ENCODE measurements at places on chromosomes 11 and 22.
A peak's percentile ranks its signal among the peaks of the same experiment; 100 is the strongest.

GRCh38 chr11:114893329-114893728 is 215.0 kb downstream of the NXPE2 start:
- no peak for DNase-seq

DNA sequence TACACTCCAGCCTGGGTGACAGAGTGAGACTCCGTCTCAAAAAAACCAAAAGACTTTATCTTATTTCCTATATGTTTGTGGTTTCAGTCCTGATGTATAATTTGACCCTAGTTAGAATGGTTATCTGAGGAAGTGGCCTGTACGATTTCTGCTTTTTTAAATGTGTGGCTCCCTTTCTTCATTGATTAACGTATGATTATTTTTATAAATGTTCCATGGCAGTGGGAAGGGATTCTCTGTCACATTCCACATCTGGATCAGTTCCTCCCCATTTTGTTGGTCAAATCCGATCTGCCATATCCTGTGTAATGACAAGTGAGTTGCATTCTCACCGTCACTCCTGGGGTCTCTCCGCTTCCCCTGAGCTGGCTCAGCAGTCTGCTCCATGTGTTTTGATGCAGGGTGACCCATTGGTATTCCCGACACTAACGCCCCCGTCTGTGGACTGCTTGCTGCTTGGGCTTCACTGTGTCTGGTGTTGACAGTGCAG is 20.3 kb downstream of the NEAT1 start:
- DNase-seq = peak; percentile 58

- DNase-seq = peak; percentile 56
Measured at GRCh38 chr11:46392421-46393230, 1.1 kb upstream of the CHRM4 start.

- DNase-seq = no peak
Measured at GRCh38 chr11:113113801-113114704, 152.8 kb downstream of the NCAM1 start.

DNA sequence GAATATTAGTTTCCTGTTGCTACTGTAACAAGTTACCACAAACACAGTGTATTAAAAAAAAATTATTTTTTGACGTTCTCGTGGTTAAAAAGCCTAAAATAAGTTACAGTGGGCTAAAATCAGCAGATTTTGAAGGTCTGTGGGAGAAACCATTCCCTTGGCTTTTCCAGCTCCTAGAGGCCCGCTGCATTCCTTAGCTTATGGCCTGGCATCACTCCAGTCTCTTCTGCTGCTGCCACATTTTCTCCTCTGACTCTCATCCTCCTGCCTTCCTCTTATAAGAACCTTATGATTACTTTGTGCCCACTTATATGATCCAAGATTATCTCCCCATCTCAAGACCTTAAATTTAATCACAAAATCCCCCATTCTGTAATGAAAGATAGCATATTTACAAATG is 392.7 kb downstream of the GUCY1A2 start:
- no peak for DNase-seq

- DNase-seq = no peak
Measured at GRCh38 chr11:31798554-31799434, 12.3 kb downstream of the PAX6 start.

DNA sequence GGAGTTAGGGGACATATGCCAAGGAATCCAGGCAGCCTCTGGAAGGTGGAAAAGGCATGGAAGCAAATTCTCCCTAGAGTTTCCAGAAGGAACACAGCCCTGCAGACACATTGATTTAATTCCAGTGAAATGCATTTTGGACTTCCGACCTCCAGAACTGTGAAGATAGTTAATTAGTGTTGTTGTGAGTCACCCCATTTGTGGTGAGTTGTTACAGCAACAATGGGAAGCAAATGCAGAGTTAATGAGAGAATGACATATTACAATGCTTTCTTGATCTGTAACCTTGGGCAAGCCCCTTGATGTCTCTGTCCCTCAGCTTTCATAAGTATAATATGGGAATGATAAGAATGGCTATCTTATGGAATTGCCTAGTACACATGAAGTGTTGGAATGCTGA is 178.7 kb downstream of the KIRREL3 start:
- DNase-seq = no peak

DNA sequence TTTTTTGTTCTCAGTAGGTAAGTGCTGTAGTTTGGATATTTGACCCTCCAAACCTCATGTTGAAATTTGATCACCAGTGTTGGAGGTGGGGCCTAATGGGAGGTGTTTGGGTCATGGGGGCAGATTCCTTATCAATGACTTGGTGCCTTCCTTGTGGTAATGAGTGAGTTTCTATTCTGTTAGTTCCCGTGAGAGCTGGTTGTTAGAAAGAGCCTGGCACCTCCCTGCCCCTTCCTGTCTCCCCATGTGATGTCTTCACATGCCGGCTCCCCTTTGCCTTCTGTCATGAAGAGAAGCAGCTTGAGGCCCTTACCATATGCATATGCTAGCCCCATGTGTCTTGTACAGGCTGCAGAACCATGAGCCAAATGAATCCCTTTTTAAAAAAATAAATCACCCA is 138.3 kb downstream of the TMEM135 start:
- DNase-seq = no peak

GRCh38 chr22:23564276-23564675 is 15.8 kb downstream of the IGLL1 start:
- no peak for DNase-seq

DNA sequence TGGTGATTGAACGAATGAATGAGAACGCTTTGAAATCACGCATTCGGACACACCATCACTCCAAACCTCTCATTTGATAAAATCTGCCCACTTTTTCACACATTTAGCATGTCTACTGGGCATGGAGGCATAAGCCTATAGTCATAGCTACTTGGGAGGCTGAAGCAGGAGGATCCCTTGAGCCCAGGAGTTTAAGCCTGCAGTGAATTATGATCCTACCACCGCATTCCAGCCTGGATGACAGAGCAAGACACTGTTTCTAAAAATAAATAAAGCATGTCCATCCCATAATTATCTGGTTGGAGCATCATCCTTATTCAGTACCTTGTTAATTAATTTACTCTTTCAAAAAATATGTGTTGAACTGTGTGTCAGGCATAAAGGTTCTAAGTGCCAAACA is 3.3 kb upstream of the PICALM start:
- DNase-seq = no peak

DNA sequence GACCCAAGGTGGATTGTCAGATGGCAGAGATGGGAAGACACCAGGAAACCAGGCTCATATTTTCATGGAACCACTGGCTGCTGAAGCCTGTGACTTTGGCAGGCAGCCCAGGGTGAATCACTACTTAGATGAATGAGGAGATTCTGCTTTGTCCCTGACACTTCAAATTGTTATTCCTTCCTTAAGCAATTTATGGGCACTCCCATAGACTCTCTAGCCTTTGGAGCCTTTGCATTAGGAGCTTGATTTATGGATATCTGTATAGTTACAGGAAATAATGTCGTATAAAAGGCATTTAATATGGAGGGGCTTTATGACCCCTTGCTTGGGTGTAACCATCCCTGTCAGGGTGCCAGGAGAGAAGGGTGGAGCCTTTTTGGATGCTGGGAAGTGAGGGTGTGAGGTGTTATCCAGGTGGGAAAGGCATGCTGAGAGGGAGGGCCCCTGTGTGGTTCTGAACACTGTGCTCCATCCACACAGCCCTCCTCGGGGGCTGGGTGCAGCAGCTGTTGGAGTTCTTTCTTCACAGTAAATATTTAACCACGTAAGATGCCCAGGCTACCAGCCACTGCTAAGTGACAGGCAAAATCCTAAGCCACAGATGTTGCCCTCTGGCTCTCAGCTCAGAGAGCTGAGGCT is 35.3 kb downstream of the IL18 start:
- no peak for DNase-seq

- DNase-seq = no peak
Measured at GRCh38 chr11:100703801-100704575, 16.9 kb downstream of the ARHGAP42 start.

GRCh38 chr11:119551420-119552105 is 128.6 kb upstream of the THY1 start:
- no peak for DNase-seq

DNA sequence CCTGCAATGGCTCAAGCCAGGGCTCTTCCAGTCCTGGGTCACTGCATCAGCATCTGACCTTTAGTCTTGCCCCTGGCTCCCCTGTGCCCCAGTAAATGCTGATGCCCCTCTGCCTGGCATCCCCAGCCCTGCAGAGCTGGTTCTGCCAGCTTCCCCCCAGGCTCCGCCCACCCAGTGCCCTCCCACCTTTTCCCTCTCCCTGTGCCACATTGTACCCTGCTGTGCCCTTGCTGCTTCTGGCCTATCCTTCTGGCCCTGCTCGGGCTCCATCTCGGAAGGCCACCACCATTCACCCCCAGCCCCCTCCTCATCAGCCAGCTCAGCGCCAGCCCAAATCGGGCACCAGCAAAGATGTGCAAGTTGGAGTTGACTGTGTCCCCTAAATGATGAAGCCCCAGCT is 7.4 kb downstream of the CAPN5 start:
- DNase-seq = no peak

DNA sequence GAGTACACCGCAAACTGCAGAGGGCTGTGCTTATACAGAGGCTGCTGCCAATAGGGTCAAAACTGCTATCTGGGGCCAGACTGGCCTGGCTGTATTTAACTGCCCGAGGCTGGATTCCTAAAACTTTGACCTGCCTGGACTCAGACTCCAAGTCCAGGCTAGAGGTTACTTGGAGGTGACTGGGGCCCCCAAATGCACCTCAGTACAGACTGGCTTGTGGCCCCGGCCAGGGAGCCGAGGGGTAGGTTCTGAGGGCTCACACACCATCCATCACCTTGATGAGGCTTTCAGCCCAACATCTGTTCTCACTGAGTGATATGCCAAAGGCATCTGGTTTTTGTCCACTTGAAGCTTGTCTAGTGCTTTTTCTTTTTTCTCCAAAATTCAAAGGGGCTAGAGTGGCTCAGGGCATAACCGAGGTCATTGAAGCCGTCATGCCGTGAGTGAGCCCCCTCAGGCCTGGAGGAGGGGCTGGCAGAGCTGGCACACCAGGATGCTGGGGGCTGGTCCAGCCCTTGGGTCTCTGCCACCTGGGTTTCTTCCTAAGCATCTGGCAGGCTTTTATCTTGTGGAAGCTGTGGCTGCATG is 52.4 kb upstream of the TTLL12 start:
- DNase-seq = no peak

DNA sequence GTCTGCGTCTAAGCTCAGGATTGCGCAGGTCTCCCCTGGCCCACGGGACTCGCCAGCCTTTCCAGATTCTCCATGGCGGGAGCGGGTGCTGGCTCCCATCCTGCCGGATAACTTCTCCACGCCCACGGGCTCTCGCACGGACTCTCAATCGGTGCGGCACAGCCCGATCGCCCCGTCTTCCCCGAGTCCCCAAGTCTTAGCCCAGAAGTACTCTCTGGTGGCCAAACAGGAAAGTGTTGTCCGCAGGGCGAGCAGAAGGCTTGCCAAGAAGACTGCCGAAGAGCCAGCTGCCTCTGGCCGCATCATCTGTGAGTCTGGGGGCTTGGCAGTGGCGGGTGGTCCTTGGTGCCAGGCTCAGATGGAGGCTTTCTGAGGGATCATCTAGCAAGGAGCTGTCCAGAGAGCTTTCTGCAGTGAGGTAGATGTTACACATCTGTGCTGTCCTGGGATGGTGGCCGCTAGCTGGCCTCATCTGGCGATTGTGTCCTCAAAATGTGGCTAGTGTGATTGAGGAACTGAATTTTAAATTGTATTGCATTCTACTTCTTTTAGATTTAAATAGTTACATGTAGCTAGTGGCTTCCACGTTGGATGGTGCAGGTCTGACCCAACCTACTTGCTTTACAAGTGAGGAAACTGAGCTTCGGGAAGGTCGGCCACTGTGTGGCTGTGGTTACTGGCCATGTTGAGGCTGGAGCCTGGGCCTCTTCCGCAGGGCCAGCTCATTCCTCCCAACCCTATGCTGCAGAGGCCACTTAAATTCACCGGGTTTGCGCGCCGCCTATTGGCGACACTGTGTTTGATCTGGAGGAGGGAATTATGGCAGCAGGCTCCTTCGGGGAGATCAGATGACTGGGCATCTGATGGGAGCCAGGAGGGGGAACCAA is 6.7 kb downstream of the INCENP start:
- no peak for DNase-seq

DNA sequence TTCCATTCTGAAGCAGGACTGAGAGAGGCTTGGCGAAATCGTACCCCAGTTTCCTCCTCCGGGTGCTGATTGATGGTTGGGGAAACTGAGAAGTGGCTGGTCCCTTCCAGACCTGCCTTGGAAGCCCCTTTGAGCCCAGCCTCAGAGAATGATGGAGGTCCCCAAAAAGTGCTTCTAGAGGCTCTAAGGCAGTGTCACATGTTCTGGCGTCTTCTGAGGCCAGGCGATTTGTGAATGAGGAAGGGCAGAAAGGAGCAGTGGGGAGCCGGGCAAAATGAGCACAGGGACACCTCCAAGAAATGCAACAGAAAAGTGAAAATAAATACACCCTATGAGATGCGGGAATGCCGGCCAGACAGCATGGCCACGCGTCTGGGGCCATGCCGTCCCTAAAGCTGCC is 1.0 kb upstream of the LIF start:
- DNase-seq = no peak

- no peak for DNase-seq
Measured at GRCh38 chr11:119530509-119530908, 107.5 kb upstream of the THY1 start.

DNA sequence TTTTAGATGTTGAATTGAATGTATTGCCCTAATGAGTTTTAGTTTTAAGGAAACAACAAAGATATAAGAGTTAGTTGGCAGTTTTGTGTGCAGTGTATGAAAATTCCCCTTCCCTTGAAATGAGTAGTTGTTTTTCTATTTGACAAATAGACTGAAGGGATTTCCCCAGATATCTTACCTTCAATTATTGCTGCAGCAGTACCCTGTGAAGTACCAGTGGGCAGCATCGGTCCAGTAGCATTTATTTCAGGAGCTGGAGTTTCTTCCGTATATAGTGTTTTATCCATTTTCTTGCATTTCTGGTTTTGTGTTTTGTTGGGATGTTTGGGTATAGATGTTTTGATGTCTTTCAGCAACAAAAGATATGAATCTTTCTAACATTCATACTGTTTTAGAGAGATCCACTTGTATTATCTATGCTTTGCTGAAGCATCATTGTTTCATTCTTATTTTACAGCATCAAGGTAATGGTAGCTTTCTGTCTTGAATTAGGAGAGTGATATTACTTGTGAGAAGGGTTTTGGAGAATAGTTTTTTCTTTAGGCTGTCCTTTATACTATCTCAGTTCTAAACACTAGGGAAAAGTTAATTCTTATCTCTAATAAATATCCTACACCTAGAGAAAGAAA is 7.4 kb downstream of the KMT2A start:
- no peak for DNase-seq

- DNase-seq = no peak
Measured at GRCh38 chr11:57658023-57658361, 430 bp downstream of the CLP1 start.

DNA sequence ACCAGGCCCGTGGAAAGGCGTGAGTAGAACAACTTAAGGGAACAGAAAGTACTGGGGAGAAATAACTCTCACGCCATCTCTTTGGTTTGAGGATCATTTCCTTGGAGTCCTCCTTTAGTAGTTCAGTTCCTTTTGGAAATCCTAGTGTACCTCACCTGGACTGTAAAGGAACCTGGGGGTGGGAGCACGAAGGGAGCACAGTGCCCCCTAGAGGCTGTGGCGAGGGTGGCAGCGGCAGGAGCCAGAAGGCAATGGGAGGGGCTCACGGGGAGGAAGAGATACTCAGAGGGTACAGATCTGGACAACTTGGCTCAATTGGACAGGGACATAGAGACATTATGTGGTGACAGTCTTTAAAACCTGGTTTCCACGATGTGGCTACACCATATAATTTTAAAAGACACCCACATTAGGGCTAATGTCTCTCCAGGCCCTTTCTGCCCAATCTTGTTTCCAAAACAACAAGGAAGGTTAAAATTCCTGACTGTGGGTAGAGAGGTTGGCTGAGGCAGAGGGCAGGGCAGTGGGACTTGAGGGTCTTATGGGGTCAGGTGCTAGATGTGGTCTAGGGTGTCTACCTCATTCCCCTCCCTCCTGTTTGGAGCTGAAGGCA is 87.0 kb downstream of the CSNK2A3 start:
- DNase-seq = peak; percentile 35

All from hematopoietic multipotent progenitor cell treated with erythropoietin and hydrocortisone succinate and interleukin-3 and kit ligand, for 17 days (in vitro differentiated cells).